ENCODE measurements at places on chromosomes 11 and 22.

DNA sequence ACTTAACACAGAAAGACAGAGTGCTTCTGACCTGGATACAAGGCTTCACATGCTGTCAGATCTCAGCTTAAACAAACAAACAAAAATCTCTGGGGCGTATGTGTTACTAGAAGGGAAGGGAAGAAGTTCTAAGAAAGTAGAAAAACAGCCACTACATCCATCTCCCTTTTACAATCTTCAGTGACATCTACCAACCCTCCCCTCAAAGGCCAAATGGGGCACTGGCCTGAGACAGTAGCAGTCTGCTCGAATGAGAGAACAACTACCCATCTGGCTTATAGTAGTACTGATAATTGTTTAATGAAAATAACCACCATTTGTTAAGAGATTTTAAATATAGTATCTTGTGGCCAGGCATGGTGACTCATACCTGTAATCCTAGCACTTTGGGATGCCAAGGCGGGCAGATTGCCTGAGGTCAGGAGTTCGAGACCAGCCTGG is 29.4 kb downstream of the CCDC83 start:
- no peak for DNase-seq

- DNase-seq, result no peak
These were observed 226.4 kb upstream of the KIRREL3 start for GRCh38 chr11:127226949-127227348.

GRCh38 chr11:119722281-119722794 is 6.7 kb downstream of the NECTIN1 start:
- DNase-seq, result no peak

DNA sequence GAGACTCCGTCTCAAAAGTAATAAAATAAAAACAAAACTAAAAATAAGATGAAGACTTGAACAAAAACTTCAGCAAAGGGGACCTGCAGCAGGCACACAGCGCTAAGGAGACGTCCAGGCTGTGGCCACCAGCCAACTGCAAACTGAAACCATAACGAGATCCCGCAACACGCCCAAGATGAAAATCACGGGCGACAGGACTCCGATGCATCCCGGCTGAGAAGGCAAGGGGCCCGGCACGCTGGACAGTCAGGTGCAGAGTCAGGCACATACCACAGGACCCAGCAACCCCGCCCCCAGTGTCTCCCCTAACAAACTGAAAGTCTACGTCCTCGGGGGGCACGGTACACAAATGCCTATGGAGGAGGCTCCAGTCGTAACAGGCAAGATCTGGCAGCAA is 9.2 kb downstream of the HRAS start:
- DNase-seq, result no peak

DNA sequence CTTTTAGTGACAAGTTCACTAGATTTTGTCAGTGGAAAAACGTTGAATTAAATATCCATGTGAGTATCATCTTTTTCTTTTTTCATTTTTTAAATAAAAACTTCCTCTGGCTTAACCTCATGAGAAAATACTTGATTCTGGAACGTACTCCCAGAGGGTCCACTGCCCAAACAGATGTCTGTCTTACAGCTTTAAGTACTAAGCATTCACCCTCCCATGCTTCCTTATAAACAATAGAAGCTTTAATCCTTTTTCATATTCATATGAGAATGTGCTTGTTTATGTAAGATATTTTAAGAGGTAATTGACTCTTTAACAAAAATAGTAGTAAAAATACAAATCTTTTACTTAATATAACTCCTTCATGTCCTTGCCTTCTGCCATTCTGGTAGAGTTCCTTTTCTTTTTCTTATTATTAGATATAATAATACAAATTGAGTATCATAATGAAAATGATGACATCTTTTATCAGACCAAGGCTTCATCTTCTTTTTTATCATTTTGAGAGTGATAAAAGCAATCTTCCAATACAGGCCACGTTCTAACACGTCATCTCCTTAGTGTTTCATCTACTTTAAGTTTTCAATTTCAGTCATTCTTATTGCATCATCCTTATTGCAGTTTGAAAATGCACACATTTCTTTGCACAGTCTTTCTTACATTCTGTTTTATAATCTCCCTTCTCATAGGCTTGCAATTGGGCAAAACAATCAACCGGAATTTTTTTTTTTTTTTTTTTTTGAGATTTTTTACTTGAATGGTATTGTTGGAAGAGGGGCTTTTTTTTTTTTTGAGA is 69.5 kb upstream of the MYO18B start:
- no peak for DNase-seq

GRCh38 chr22:44396021-44396726 is 83.4 kb upstream of the SHISAL1 start:
- DNase-seq, result no peak

DNA sequence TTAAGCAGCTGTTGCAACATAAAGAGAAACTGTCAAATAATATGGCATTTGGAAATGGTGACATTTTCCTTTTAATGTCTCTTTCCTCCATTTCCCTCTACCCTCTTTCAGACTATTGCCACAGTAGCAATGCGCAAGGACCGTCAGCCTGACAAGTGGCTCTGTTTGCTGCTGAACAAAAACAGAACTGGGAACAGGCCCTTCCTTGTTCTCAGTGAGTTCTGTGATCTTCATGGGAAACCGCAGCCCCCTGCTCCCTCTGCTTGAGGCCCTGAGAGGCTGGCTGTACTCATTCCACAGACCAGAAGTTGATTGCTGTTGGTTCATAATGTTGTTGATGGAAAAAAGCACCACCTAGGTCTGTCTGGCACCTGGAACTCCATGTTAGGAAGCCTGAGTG is 559.7 kb downstream of the OPCML start:
- DNase-seq, result no peak

- no peak for DNase-seq
These were observed 181.4 kb downstream of the DBX1 start for GRCh38 chr11:19978668-19979518.
